ENCODE measurements at places on chromosomes 12 and 14. TPM values are rescaled to one million over a fixed set of nuclear protein-coding genes. Genes with fewer than 3 reads are reported as not detected.

IAPP gene
- total RNA-seq = not detected

NEUROD4 gene
- not detected for total RNA-seq

TMED10 gene
- 296 TPM for total RNA-seq

SLC25A21 gene
- 0.30 TPM for total RNA-seq

DNA sequence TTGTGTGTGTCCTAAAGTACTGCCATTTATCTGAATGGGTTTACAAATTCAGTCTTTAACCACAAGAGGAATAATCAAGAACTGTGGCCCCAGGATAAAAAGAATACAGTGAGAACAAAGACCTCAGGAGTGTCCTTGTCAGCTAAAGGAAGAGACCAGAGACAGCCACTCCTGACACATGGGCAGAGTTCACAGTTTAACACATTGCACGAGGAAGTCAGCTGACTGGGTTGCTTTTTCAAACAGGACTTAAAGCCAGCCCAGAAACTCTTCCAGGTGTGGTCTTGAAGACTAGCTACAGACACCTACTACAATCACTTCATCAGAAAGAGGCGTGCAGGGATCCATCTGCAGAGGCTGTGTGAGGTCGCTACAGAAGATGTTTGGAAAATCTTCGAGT, 42.8 kb downstream of the GNS start:
- DNase-seq = no peak
- no peaks in the 10 kb centered on the region for H3K4me1 ChIP-seq
- no peak overlapping the region for H3K27ac ChIP-seq
- H3K4me3 ChIP-seq = no peak overlapping the region

DNA sequence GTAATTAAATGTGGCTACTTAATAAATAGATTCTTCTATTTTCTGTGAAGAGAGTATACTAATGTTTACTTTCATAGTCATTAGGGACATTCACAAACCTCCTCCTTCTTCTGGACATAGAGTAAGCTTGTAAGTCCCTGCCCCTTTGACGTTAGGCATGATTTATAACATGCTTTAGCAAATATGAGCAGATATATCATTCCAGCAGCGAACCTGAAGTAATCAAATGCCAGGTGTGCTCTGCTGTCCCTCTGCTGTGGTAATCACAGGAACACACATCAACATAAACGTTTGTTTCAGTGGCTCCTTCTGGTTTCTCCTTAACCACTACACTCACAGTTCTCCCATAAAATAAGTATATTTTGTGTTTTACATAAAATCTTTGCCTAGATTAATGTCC, 961.8 kb downstream of the FLRT2 start:
- H3K4me1 ChIP-seq = no peaks in the 10 kb centered on the region
- no peaks in the 10 kb centered on the region for H3K36me3 ChIP-seq
- H3K27ac ChIP-seq = no peak overlapping the region
- H3K27me3 ChIP-seq = no peaks in the 10 kb centered on the region

- no peak for DNase-seq
- H3K4me1 ChIP-seq = no peaks in the 10 kb centered on the region
- H3K27ac ChIP-seq = no peak overlapping the region
- H3K36me3 ChIP-seq = no peaks in the 10 kb centered on the region
Measured at GRCh38 chr12:116833474-116833873, 47.8 kb downstream of the HRK start.

CEBPE gene
- not detected for total RNA-seq

DNA sequence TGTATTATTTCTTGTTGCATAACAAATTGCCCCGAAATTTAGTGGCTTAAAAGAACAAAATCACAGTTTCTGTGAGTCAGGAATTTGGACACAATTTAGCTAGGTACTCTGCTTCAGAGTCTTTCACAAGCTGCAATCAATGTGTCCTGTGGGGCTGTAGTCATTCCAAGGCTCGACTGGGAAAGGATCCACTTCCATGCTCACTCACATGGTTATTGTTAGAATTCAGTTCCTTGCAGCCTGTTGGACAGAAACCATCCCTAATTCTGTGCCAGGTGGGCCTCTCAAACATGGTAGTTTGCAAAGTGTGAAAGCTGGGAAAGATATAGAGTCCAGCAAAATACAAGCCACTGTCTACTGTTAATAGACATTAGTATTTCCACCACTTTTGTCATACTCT, 59.7 kb upstream of the ARID2 start:
- H3K4me1 ChIP-seq = peaks cover 8% of the 10 kb centered on the region
- H3K27ac ChIP-seq = no peak overlapping the region
- no peak for DNase-seq
- H3K36me3 ChIP-seq = no peaks in the 10 kb centered on the region
- no peak overlapping the region for H3K4me3 ChIP-seq

GRCh38 chr12:132727091-132727794, 16.6 kb downstream of the PGAM5 start:
- H3K4me1 ChIP-seq = no peaks in the 10 kb centered on the region
- no peak overlapping the region for H3K4me3 ChIP-seq
- DNase-seq = no peak
- H3K36me3 ChIP-seq = peaks cover 5% of the 10 kb centered on the region
- no peak overlapping the region for H3K27ac ChIP-seq
- no peaks in the 10 kb centered on the region for H3K27me3 ChIP-seq

CCDC177 gene
- not detected for total RNA-seq
